ENCODE measurements at places on chromosomes 5 and 9.
A peak's percentile ranks its signal among the peaks of the same experiment; 100 is the strongest.

DNA sequence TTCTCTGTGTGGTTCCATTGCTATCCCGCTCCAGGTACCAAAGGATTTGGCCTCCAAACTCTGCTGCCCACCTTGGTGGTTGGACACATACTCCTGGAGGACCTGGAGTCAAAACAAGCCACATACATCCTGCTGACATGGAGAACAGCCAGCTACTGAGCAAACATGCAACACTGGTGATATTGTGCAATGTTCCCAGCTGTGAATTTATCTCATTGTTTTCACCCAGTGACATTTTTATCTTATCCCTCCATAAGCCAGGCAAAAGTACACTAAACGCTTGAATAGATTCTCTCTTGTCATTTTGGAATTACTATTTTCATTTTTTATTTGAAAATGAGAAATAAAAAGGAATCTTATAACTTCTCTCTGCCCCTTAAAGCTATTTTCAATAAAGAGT is 11.1 kb upstream of the CTSL start:
- peak; percentile 51 for DNase-seq

DNA sequence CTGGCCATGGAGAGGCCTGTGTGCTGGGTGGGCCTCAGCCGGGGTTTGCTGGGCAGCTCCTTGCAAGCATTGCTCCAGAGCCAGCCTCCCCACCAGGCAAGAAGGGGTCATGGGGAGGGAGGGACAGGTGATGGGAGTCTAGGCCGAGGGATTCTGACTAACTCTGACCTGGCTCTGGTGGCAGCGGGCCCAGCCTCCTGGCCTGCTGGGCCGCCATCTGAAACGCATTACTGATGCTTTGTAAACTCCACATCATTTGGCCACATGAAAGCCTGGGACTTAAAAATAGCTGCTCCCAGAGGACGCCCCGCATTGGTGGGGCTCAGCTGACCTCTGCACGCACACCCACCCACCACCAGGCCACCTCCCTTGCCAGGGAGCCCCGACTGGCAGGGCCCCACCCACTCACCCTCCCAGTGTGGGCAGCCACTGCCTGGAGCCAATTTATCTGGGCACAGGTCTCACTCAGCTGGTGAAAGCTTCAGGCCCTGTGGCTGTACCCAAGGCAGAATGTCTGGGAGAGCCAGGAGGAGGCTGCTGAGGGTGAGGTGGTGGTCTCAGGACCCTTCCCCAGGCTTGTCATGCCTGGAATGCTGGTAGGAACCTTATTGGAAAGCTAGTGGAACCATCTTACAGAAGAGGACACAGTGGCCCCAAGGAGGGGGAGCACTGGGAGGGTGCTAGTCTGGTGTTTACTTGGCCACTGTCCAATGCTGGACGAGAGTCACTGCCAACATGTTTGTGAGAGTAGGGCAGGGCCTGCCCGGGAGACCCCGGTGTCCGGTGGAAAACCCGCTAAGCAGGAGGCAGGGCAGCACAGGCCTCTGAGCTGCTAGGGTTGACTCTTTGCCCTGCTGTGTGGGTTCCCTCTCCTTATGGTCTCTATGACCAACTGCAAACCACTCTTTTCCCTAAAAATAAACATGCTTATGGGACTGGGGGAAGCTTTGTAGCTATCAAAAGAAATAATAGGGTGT is 10.8 kb downstream of the TCF7 start:
- DNase-seq = peak; percentile 87

DNA sequence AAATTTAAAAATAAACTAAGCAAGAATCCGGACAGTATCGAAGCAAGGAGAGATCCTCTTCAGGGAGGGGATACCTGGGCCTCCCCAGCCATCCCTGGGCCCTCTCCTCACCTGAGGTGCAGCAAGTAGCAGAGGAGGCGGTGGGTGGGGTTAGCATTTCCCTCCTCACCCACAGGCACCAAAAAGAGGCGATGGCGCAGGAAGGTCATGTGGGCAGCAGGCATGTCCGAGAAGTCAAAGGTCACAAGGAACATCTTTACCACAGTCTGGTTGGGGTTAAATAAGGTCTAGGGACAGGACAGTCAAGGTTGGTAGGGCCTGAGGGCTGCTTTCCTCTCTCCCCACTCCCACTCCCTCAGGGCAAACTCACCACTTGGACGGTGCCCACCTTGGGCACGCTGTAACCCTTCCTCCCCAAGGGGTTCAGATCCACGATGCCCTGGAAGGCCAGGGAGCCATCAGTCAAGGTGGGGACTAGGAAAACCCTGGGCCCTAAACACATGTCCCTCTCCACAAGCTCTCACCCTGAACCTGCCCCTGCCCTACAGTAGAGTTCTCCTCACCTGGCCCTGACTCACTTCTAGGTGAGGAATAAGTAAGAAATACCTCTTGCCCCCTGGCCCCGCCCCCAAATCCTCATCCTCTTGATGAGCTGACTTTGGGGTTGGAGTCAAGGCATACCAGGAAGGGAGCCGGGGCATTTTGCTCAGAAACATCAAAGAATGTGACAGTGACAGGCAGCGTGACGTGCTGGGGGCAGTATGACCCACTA is 2.8 kb upstream of the STOML2 start:
- DNase-seq = no peak

GRCh38 chr9:95082401-95083084 is 235.0 kb downstream of the FANCC start:
- no peak for DNase-seq

- DNase-seq = no peak
Observed at GRCh38 chr5:167555565-167556166, 735.8 kb upstream of the WWC1 start.

GRCh38 chr5:43042626-43043399 is 2.7 kb upstream of the ANXA2R start:
- no peak for DNase-seq

- no peak for DNase-seq
Observed at GRCh38 chr5:1392261-1392660, 47.4 kb upstream of the CLPTM1L start.

- DNase-seq = no peak
Observed at GRCh38 chr5:33242277-33242676, 198.5 kb upstream of the TARS1 start.

- DNase-seq = no peak
Observed at GRCh38 chr5:179833056-179833708, 12.5 kb downstream of the SQSTM1 start.

- DNase-seq = no peak
Observed at GRCh38 chr9:4689687-4690104, 10.3 kb downstream of the CDC37L1 start.

DNA sequence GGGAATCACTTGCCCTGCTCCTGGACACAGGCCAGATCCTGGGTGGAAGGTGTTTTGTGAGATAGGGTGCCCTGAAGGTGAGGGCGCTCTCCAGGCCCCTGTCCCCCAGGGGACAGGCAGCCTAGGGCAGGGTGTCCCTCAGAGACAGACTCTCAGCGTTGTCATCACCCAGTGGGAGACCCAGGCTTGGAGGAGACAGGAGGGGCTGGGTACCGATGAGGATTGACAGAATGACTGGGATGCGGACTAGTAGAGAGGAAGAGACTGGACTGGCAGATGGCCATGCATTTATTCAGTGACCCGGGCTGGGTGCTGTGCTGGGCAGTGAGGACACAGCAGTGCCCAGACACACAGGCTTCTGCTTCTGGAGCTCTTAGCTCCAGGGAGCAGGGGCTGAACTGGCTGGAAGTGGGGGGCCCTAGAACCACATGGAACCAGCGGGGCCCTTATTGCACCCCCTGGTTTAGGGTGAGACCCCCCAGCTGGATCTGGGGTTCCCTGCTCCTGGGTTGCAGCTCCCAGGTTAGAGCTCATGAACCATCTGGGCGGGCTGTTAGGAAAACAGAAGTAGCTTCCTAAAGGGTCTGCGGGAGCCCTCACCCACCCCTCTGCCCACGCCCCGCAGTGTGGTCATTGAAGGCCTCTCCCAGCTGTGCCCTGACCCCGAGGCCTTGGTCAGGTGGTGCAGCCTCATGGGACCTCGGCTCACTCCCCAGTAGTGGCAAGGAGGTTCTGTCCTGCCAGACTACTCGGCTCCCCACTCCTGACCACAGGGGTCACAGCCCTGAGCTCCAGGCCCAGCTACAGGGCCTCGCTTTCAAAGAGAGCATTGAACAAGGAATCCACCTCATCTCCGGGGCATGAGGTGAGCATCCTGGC is 116.7 kb upstream of the LMX1B start:
- no peak for DNase-seq

GRCh38 chr5:179142434-179143198 is 82.4 kb downstream of the ZNF354C start:
- DNase-seq = peak; percentile 44

DNA sequence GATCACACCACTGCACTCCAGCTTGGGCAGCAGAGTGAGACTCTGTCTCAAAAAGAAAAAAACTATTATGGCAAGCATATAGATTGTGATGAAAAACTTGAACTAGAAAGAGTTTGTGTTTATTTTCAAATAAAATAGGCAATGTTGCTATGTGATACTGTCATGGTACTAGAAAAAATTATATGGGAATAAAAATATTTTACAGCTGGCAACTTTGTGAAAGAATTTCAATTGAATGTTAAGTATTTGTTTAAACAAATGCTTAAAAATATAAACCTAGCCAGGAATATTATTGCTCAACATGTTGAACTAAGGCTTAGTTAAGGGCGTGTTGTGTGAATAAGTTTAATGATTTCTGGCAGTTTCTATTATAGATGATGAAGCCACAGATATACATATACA is 31.7 kb downstream of the HSDL2 start:
- peak; percentile 32 for DNase-seq

DNA sequence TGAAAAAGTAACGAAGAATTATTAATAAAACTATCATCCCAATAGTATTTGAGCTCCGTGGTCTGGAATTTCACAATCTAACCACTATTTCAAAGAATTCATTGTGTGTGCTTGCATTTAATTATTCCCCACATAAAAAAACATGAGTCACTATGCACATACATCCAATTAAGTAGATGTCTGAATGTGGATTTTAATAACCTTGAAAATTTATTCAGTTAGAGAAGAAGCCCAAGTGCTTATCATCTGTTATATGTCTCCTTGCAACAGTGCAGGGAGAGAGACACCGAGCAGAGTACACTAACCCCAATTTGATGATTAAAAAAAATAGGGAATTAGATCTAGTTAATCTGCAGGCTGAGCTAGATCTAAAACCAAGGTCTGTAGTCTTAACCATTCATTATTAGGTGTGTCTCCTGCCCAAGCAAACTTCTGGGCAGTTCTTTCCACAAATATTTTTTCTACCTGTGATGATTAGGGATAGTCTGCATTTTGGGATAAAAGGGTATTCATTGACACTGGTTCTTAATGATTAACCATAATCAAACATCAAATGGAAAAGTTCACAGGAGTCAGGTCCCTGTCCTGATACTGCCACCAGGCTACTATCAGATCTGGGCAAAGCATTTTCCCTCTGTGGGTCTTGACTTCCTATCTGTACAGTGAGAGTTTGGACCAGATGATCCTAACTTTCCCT is 164.2 kb downstream of the GRIA1 start:
- peak; percentile 71 for DNase-seq

DNA sequence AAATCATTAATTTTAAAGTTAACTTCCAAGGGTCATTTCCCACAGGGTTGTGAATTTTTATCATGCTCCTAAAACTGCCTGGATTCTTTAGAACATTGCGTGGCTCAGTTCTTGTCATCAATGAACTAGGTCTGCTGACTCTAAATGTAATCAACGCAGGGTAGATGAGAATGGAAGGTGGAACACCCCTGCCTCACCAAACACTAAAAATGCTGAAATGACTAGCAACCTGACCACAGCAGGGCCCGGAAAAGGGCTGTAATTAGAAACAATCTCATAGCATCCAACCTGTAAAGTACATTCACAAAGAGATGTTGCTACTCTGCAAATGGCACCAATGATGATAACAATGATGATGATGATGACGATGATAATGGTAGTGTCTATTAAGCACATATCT is 356.9 kb downstream of the DEPDC1B start:
- DNase-seq = no peak

GRCh38 chr9:114849450-114849849 is 43.6 kb upstream of the TNFSF15 start:
- DNase-seq = no peak

- no peak for DNase-seq
Observed at GRCh38 chr5:68370196-68370595, 154.6 kb downstream of the PIK3R1 start.

DNA sequence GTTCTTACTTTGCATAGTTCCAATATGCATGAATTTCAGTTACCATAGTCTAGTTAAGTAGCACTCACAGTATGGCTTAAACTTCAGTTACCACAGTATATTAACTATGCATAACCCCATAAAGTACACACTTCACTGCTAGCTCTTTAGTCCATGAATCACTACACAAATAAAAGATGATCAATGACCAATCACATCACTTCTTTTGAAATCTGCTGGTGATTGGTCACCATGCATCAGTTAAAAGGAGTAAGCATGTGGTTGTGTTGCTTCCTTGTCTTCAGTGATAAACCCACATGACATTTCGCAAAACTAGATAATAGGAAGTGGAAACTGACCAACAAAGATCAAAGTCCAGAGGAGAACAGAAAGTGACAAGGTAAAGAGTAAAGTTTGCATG is 79.0 kb downstream of the TAF11L14 start:
- DNase-seq = no peak

DNA sequence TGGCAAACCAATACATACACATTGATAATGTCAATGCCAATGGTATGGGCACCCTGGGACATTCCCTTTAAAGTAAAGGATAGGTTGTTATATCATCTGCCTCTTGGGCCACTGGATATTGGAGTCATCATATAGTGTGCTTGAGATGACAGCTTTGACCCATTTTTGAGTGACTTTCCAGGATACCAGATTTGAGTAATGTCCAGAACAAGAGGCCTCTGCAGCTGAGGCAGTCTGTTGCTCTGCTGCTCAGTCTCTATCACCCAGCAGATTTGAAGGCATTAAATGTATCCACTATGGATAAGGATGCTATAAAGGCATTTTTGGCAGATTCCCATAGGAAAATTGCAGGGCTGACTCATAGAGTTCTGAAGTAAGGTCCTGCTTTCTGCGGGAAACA is 525.6 kb upstream of the SEMA6A start:
- DNase-seq = no peak

DNA sequence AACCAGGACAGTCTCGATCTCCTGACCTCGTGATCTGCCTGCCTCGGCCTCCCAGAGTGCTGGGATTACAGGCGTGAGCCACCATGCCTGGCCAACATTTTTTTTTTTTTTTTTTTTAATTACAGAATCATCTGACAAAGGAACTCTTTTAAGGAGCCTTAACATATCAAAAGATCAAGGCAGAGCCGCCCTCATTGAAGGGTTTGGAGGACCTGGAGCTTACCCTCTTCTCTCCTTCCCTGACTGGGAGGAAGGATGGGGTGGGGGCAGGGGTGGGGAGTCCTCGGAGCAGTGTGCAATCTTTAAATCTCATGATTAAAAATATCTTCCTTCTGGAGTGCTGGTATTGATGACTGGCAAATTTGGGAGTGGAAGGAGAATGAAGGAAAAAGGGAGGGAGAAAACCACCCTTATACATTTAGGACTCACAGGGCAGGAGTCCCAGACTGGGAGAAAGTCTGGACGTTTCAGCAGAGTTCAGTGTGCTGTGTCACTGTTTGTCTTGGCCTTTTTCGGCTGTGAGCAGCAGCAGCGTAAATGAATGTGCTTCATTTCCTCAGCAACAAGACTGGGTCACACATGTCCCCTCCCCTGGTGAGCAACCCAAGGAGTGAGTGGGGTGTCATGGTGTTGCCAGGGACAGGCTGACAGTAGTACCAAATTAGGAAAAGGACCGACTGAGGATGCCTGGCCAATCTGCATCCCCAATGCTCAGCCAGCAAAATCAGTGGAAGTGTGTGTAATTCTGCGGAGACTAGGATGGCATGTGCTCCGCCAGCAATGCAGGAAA is 115.3 kb upstream of the BNC2 start:
- peak; percentile 55 for DNase-seq

Data from BJ (cell line).